ENCODE measurements at places on chromosomes 6 and 20.

- DNase-seq: no peak
Measured at GRCh38 chr6:100463630-100464161, 1.0 kb downstream of the SIM1 start.

DNA sequence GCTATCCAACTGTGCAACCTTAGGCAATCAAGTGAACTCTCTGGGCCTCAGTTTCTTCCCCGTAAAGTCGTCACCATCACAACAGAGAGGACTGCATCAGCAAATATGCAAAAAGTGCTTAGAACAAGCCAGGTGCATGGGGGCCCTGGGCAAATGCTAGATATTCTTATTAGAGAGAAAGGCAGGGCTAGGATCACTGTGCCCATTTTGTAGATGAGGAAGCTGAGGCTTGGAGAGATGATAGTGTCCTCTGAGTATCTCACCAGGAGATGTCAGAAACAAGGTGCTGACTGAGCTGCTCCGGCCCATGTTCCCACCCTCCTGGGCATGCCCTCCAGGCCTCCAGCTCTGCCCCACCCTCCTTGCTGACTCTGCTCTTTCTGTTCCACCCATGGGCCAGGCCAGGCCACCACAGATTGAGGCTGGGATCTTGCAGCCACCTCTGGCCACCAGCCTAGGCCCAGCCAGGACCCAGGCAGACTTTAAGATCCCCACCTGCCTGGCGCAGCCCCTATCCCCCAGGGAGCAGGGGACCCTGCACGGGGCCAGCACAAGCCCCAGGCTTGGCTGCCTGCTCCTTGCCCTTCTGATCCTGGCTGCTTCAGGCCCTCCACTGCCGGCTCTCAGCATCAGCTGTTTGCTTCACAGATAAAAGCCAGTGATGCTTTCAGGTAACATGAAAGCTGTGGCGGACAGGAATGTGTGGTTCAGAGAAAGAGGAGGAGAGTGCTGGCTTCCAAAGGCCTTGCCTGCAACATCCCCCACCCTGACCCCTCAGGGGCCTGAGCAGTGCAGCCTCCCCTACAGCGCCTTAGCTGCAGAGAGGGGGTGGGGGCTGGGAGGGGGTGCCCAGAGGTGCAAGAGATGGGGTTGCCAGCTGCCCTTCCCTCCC, 47.6 kb downstream of the GRM4 start:
- no peak for DNase-seq

DNA sequence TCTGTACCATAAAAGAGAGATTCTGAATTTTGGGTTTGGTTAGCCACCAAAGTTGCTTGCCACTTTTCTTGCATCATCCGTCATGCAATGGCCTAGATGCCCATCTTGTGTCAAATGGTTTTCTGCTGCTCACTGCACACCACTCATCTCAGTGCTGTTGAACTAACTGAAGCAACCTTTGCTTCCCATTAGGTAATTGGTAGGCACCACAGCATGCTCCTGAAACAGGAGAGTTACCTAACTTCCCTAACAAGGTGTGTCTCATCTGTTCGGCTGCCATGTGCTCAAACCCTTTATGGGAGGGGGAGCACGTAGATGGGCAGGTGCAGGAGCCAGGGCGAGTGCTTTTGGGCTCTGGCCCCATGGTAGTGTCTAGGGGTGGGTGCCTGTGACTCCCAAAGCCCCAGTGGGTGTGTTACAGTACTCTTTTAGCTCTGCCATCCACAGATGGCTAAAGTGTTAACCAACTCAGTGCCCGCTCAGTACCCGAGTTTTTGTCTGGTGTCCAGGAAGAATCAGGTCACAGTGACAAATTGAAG, 147.4 kb upstream of the SPACA1 start:
- DNase-seq: no peak

- DNase-seq: no peak
Measured at GRCh38 chr6:169571123-169571962, 130.5 kb downstream of the WDR27 start.

All from KBM-7 (cell line).